Right kidney (tissue), 9 donors: ENCODE measurements at places on chromosomes 2 and 18.

DNA sequence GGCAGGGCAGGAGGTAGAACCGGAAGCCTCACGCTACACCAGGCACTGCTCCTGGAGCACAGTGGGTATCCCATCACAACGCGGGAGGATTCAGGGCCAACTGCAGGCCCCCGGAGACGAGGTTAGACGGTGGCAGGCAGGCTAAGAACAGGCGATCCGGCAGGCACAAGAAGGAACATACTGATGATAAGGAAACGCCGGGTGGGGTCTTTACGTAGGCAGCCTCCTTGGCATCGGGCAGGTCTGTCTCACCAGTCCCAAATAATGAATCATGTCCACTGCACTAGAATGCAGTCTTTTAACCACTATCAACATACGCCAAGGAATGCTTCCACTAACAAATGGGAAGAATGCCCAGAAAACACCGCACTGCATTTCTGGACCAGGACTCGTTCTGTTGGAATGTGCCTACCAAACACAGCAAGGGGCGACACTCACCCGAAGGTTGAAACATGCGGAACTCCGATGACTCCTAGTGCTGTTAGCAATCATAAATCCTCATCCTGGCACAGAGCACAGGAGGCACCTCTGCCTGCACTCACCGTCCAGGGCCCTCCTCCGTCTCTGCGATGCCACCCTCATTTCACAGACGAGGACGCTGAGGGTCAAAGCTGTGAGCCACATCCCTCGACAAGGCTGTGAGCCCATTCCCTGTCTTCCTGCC is 35.2 kb downstream of the ZNF516 start:
- no peak for DNase-seq

- no peak for DNase-seq
Measured at GRCh38 chr18:73419531-73419930, 551.7 kb upstream of the NETO1 start.

- DNase-seq: no peak
Measured at GRCh38 chr2:189276277-189276676, 96.7 kb upstream of the COL5A2 start.

- no peak for DNase-seq
Measured at GRCh38 chr2:143835481-143835880, 684.4 kb downstream of the ZEB2 start.

GRCh38 chr2:54545702-54546450 is 89.7 kb downstream of the SPTBN1 start:
- DNase-seq: no peak

DNA sequence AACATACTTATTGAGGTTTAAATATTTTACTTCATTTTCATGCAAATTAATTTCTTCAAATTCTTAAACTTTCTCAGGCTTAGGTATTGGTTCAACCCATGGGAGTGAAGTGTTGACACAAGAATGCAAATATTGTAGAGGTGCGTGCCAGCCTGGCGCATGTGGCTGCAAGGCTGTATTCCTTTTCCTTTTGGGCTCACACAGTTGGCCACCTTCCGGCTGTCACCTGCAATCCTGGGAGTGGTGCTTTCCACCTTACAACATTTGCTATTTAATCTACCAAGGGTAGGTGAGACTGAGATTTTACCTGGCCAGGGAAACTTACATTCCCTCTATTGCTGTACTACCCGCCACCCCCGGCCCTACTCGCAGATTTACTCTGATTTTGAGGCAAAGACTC is 141.1 kb downstream of the DCC start:
- no peak for DNase-seq

GRCh38 chr18:13542520-13542847 is 183.9 kb downstream of the FAM210A start:
- no peak for DNase-seq

DNA sequence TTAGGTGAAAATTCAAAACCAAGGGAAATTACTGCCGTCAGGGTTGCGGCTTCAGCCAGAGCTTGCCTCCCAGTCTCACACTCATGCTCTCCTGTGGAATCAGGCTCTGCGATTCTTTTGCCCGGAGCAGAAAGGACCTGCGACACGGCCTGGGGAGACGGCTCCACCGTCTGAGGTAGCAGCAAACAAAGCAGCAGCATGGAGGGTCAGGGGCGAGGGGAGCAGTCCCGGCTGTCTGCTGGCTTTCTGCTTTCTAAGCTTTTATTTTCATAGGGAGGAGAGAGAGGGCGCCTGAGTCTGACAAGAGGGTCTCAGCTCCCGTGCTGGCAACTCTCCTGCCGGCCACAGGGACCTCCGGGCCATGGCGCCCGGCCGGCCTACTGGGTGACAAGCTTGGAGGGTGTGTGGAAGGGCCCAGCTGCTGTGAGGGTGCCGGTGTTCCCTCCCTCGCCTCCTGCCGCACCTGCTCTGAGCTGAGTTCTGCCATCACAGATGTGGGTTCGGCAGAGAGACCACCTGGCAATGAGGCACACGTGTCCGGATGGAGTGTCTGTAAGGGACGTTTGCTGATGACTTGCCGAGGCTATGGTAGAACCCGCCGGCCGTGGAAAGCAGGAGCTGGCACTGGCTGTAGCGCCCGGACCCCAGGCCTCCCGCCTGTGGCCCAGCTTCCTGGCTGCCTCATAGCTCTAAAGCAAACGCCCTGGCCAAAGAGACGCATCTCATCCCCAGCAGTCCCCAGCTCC is 66.2 kb upstream of the CTDP1 start:
- DNase-seq: no peak

DNA sequence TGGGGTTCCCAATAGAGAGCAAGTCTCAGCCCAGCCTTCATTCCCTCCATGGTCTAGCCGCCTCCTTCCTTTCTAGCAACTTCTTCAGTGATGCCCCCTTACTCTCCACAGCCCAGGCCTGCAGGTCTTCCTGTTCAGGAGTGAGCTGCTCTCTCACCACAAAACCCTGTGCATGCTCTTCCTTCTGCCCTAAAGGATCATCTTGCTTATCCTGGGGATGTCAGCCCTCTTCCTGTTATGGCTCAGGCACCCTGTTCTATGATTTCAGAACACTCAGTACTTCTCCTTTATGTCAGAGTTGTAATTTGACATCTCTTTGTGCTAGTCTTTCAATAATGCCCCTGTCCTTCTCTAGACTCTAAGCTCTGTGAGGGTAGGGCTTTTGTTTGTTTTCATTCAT is 19.4 kb downstream of the TMEM178A start:
- no peak for DNase-seq

DNA sequence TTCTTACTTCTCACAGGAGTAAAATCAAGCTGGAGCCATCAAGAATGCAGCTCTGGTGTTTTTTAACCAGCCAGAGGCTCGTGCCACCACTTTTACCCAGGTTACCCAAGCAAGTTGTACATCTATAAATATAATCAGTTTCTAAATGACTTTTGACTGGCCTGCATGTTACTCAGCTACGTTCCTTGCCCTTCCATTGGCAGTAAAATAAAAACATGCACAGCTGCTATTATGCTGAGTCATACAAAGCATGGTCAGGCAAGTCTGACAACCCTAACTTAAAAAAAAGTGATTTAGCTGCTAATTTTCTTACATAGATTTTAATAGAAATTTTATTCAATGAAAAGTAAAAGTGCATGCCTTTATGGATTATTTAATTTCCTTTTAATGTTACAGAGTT is 111.7 kb upstream of the CSRNP3 start:
- DNase-seq: no peak

- DNase-seq: no peak
Measured at GRCh38 chr2:109277406-109277805, 148.4 kb downstream of the SH3RF3 start.

- DNase-seq: no peak
Measured at GRCh38 chr2:28269019-28269784, 123.5 kb upstream of the FOSL2 start.

DNA sequence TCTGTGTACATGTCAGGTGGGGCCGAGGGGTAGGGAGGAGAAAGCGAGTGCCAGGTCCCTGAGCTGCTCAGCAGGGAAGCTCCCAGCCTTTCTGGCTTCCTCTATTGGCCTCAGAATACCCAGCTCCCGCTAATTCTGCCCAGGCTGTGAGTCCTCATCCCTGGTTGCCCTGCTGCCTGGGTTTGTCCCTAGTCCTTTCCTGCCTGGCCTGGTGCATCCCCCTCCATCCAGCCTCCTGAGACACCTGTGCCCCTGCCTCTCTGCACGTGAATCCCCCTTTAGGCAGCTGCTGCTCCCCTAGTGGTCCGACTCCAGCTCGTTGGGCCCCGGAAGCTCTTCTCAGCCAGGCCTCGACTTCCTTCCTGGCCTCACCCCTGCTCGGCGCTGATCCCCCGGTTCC is 54.6 kb downstream of the INHBB start:
- DNase-seq: no peak

DNA sequence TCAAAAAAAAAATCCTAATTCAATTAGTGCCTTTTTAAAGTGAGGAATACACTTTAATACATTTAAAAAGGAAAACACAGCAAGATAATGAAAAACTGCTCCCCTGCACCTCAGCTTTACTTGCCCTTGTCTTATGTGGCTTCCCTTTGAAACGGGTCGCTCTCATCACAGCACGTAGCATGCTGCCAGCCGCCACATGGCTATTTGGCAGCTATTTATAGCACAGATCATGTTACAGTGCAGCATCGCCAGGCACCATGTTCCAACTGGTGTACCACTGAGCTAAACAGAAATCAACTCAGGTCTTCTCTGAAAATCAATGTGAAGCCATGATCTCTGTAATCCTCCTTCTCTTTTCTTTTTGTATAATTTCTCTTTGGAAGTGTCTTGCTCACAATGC is 65.1 kb downstream of the TMEM182 start:
- peak; percentile 35 for DNase-seq

DNA sequence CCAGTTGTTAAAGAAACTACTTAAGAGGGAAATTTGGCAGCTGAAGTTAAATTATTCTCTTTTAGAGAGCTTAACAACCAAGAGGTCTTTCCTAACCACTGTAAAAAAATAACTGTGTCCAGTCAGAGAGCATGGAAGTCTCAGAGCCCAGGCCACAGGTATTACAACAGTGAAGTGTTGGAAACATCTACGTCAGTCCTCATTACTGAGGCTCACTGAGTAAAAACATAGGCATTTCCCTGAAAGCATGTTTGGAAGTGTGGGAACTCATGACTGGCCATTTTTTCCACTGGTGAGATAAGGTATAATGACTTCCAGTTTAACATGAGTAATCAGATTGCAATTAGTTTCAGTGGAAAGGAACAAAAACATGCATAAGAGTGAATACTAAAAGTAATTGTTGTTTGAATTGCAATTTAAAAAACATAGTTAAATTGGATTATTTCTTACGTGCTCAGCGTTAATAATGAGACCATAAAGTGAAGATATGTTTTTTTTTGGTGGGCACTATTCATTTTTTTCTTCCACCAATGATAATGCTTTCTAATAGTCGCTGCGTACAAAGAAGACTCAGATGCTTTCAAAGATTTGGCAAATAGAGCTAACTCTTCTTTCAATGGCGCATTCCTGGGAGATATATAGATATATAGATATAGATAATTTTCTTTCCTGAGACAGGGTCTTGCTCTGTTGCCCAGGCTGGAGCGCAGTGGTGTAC is 60.8 kb downstream of the EFEMP1 start:
- DNase-seq: no peak

GRCh38 chr2:223952280-223952968 is 4.8 kb upstream of the MRPL44 start:
- no peak for DNase-seq

DNA sequence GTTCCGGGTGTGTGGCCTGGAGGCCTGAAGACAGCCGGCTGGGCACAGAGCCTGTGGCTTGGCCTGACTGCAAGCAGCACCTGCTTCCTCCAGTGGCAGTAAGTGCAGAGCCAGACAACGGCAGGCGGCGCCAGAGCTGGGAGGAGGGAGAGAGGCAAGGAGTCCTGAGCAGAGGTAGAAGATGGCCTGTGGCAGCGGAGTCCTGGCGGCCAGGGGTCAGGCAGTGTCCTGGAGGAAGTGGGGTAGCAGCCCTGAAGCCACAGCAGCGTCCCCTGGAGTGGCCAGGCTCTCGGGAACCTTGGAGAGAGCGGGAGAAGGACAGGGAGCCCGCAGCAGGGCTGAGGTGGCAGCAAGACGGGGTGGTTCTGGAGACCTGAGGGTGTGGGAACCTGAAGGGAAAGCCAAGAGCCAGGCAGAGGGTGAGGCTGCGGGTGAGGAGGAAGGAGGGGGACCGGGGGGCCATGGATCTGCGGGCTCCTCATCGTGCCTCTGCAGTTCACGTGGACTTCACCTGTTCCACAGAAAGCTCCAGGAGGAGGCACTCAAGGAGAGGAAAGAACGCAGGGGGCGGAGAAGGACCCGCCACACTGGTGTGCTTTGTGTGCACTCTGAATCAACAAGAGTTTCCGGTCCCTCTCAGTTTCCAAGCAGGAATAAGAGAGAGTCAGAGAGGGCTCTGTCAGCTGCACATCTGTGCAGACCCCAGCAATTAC is 85.9 kb downstream of the USP40 start:
- no peak for DNase-seq

DNA sequence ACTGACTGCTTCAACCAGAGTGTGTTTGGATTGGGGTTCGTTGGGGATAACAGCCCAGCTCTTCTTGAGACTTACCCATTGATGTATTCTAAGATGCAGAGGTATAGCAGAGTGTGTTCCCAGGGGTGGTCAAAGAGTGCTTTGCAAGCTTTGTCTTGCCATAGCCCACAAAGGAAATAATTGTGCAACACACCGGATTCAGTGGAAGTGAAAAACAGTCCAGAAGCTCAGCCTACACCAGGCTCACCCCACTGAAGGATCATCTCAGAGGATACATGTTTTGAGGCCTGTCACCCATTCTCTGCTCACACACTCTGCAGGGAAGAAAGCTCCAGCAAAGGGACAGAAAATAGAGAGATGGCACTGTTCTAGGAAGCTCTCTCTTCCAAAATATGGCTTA is 9.6 kb downstream of the CACNB4 start:
- DNase-seq: no peak

DNA sequence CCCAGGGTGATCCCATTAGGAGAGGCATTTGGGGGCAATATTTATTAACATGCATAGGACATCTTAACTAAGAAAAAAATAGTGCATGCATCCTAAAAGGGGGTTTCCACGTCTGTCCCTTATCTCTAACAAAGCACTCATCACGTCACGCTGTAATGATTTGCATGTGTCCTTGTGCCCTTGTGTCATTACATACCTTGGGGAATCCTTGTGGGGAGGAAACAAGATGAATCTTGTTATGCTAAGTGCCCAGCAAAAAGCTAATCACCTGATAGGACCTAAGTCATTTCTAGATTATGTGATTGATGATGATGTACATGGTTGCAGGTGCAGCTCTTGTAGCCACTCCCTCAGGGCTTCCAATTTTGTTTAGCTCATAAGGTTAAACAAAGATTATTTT is 250.9 kb downstream of the FBXO15 start:
- DNase-seq: no peak

DNA sequence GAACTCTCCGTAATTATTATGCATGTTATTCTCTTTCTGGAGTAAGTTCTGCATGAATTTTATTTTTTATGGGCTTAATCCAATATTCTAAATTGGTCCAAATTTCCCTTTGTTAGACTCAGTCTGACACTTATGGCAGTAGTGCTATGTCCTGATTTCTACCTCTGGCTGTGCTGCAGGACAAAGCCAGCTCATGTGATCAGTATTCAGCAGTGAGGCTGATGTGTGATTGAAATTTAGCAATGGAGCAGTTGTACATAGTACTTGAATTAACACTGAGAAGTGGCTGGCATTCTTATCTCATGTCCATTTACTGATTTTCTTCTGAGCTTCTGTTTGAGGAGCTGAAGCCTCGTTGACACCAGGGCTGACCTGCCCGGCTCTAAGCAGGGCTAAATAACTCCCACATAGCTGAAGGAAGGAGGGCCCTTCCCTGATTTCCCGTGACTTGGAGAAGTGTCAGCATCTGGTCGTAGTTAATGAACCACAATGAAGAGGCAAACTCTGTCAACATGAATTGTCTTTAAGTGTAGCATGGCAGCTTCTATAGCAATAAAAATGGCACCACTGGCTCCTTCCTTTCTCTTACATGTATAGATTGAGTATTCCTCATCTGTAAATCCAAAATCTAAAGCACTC is 159.0 kb upstream of the RASGRP3 start:
- DNase-seq: no peak

GRCh38 chr2:133780099-133780996 is 212.1 kb upstream of the NCKAP5 start:
- peak; percentile 36 for DNase-seq
